ENCODE measurements at places on chromosomes 13 and 19.

DNA sequence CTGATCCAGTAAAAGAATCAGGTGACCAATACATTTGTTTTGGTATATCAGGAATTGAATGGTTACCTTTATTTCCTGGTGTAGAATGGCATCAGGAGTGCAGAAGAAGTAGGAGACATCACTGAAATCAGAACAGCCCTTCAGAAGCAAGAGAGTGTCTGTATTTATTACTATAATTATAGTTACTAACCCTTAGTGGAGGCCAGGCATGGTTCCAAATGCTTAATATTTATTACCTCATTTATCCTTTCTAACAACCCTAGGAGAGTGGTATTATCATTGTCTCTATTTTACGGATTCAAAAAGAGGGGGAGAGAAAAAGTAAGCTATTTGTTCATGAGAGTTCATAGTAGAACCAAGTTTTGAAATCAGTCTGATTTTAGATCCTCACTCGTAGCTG, 1292.9 kb downstream of the PCDH9 start:
- DNase-seq = no peak

DNA sequence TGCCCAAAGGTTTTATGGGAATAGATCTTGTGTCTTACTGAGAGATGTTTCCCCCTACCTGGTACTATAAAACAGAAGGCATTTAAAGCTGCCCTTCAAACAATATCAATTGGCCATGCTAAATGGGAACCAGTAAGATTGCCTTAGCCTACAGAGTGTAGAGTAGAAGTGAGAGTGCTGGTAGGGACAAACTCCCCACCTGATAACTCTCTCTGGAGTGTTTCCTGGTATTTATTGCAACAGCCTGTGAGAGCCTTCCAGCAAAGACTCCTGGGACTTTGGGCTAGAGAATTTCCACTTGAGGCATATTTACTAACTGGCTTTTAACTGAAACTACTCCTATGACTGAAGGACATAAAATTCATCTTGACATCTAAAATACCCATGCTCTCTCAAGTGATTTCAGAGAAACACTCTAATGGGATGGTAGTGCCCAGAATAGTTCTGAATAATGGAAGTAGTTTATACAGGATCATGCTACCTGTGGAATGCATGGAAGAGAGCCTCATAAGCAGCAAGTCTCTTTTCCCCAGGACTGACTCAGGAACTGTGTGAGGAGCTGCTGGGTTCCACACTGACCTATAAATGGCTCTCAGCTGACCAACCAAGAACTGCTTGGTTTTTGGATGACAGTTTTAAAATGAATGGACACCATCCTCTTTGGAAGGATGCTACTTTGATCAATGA, 132.7 kb upstream of the SLITRK5 start:
- DNase-seq = no peak

GRCh38 chr13:45398877-45399276, 19.3 kb downstream of the SLC25A30 start:
- DNase-seq = no peak

DNA sequence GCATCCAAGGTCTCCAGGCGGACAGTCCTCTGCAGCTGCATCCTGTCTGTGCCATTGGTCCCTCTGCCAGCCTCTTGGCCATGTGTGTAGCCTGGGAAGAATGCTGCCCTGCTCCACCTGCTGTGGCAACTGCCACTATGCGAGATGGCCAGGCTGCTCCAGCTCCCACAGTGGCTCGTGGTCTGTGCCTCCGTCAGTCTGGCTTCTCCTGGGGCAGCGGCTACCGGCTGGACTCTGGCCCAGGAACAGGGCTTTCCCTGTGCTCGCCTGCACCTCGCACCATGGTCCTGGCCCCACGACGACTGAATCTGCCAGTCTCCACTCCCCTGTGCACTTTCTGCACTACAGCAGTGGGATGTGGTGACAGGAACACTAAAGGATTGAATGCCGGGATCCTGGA, 26.7 kb upstream of the FFAR2 start:
- DNase-seq = no peak

- no peak for DNase-seq
Observed at GRCh38 chr13:114116734-114117133, 15.7 kb downstream of the RASA3 start.

DNA sequence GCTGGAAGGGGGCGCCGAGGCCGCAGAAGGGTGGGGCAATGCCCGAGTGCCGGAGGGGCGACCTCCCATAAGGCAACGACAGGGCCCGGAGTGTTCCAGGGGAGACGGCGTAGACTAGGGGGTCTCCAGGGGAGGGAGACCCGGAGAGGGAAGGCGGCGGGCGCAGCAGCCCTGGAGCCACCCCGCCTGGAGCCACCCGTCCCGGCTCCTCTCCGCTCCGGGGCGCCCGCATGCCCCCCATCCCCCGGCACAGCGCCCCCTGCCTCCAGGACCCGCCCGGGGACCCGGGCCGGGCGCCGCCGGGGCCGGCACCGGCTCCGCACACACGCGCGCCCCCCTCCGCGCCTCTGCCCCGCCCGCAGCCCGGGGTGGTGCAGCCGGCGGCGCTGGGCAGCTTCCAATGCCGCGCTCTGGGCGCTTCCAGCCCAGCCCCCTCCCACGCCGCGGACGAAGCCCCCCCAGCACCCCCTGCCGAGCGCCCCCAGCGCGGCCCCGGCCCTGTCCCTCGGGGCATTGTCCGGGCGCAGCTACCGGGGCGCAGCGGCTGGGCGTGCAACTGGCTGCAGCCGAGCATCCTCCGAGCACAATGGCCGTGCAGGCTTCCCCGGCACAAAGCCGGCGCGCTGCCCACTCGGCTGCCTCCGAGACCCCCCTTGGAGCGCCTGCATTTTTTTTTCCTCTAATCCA, 519 bp downstream of the PTPRS start:
- DNase-seq = peak; percentile 22

DNA sequence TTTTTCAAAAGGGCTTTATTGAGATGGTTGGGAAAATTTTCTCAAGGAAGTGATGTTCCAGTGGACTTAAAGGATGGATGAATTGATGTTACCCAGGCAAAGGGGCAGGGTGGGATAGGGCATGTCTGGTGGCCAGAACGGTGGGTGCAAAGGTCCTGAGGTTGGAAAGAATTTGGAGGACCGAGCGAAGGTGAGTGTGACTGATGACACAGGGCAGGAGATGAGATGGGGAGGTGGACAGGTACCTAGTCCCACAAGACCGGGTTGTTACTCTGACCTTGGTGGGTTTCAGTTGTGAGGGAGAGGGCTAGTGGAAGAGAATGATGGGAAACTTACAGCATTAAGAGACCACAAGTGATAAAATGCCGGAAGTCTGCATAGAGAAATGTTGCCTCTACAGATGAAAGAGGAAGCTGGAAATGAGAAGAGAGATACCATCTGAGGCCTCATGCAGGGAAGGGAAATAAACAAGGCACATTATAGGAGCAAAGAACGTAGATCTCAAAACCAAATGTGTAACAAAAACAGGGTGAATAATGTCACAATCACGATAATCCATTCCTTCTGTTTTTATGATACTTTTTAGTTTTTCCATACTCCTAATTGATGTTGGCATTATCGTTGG, 4.5 kb downstream of the ADGRE1 start:
- no peak for DNase-seq

GRCh38 chr13:41513600-41513999, 56.2 kb downstream of the RGCC start:
- no peak for DNase-seq

- peak; percentile 44 for DNase-seq
Observed at GRCh38 chr19:6260912-6261650, 18.7 kb downstream of the MLLT1 start.

DNA sequence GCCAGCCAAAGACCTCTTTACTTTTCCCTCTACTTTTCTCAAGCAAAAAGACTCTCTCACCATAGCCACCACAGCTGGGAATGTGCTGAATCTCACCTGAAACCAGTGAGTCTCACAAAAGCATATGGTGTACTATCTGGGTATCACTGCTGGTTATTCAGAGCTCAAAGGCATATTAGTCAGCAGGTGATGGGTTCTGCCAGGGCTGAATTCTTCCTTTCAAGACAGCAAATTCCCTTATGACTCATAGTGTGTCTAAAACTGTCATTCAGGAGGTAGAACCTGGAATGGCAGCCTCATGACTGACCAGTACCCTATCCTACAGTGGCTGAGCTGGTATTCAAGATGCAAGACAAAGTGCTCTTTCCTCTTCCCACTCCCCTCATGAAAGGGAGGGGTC, 2859.1 kb downstream of the PCDH9 start:
- peak; percentile 2 for DNase-seq

DNA sequence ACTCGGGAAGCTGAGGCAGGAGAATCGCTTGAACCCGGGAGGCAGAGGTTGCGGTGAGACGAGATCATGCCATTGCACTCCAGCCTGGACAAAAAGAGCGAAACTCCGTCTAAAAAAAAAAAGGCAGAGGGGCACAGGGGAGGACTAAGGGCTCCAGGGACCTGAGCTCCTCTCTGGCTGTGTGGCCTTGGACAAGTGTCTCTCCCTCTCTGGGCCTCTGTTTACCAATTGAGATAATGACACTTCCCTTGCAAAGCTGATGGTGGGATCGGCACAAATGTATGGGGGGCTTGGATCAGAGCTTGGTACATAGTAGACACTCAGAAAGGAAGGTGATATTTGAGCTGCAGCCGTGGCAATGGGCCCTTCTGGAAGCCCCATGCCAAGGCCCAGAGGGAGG, 11.4 kb upstream of the SPACA4 start:
- DNase-seq = no peak

DNA sequence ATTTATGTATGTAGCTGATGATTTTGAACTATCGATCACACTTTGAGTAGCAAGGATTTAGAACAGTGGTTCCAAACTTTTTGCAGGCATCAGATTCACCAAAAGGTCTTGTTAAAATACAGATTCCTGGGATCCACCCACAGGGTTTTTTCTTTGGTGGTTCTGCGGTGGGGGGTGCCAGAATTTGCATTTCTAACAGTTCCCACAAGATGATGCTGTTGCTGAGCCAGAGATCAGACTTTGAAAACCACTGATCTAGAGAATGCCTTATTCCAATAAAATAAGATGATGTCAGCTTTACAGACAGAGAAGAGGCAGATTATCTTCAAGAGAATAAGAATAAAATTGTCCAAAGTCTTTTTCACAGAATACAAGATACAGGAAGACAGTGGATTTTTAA, 80.9 kb upstream of the SHISA2 start:
- DNase-seq = peak; percentile 8

- no peak for DNase-seq
Observed at GRCh38 chr19:5457709-5458108, 2.5 kb downstream of the ZNRF4 start.

DNA sequence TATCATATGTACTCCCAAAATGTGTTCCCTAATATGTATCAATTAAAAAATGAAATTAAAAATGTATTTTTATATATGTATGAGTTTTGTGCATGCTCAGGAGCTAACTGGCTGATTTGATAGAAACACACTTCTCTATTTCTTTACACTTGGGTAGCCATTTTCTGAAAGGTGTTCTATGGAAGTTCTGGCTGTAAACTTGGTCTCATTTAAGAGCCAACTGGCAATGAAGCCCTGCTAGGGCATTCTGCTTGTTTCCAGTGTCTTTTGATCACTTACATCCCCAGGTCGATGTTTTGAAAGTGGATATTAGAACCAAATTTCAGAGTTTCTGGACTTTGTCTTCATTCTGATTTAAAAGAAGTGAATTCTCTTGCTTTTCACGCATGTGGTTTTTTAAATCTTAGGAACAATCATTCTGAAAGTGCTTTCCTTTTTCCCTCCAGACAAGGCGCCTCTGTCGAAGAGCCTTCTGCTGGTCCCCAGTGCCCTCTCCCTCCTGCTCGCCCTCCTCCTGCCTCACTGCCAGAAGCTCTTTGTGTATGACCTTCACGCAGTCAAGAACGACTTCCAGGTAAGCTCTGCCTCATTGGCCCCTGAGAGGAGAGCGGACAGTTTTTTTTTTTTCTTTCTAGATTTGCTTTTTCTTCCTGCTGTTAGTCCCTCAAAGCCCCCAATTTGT, 20.1 kb downstream of the GPR18 start:
- DNase-seq = no peak

DNA sequence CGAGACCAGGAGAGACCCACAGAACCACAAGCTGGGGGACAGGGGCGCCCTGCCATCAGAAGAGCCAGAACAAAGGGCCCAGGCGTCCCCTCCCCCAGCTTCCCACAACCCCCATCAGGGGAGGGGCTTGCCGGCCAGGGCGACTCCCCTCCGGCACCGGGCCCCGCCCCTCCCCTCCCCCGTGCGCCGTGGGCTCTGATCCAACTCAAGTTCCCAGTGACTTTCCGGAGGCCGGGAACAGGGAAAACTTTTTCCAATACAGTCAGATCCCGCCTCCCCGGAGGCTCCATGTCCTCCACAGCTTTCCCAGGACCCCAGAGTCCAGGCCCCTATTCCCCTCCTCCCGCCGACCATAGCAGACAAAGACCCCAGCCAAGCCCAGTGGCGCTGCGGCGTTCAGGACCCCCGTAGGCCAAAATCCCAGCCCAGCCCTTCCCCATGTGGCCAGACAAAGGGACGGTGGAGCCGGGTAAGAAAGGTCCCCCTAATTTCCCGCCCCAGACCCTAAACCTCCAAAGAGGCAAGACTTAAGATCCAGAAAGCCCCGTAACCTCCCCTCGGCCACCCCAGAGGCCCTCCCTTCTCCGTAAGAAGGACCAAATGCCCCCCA, 673 bp downstream of the TEAD2 start:
- peak; percentile 76 for DNase-seq

DNA sequence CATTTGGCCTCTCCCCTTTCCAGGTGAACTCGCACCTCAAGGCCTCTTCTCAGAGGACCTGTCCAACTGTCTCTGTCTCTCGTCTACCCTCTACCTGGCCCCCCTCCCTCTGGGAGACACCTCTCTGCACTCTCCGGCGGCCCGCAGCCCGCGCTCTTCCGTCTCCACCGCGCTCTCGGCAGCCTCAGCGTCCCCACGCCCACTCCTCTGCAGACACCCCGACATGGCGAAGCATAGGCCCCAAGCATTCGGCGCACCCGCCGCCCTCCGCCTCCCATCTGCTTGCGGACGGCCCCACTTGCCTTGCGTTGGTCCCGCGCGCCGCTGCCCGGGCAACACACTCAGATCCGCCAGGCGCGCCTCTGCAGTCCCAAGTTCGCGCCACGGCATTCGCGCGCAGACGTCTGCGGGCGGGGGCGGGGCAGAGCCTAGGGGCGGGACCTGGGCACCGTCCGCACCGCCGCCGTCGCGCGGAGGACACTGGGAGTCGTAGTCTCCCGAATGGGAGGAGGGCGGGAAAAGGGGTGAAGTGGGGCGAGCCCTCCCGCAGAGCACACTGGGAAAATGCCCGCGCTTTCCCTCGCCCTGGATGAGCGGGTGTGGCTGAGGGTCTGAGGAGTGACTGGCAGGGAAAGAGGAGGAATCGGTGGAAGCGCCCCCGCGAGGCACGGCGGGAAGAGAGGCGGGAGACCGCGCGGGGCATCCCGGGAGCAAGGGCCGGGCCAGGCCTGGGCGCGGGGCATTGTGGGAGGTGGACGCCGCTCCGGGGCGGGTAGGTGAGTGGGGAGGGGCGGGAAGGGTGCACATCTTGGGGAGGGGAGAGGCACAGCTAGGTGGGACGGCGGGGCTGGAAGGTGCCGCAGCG, at the start of the genes LIG1 and ZSWIM9:
TSS of gene LIG1 (minus strand) at position 406 of the 865 bp plus-strand sequence. CDS start 4,778 bp downstream, outside the sequence.
TSS of gene ZSWIM9 (plus strand) at position 742 of the 865 bp plus-strand sequence. CDS start 1,123 bp downstream, outside the sequence.
- DNase-seq = peak; percentile 95
